NCI-H1694 treated with DMSO at 0.1 percent for 48 hours (cell line): ENCODE measurements at places on chromosomes 12 and 14.

DNA sequence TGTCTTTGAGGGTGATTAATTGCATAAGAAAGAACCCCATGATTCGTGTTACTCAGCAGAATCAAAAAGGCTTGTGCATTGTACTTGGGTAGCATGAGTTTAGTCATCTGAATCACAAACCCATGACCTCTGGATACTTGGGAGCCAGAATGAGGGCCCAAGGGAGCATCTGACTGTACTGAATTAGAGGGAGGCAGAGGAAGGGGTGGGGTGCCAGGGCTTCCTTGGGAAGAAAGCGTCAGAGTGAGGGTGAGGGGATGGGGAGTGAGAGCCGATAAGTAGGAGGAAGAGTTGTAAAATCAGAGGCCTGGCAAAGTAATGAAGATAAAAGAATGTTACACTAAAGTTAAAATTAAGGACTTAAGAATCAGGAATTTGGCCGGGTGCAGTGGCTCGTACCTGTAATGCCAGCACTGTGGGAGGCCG, 29.8 kb downstream of the GPRC5D start:
- DNase-seq: no peak

DNA sequence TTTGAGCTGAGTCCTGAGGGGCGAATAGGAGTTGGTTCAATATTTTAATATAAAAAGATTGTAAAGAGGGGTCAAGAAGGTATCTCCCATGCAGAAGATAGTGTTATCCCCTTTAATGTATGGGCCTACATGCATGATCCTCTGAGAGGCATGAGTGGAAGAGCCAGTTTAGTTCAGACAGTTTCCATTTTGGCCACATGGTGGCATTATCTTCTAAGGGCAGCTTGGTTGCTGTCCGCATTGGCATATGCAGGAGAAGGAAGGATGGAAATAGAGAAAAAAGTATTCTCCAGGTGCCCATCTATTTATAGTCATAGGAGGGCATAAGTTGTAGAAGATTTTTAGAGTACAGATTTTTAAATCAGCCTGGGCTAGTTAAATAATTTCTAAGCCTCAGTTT, 5.4 kb downstream of the SAMD4A start:
- DNase-seq: no peak

- DNase-seq: peak; percentile 69
Observed at GRCh38 chr14:76591266-76591665, 170.0 kb upstream of the VASH1 start.

DNA sequence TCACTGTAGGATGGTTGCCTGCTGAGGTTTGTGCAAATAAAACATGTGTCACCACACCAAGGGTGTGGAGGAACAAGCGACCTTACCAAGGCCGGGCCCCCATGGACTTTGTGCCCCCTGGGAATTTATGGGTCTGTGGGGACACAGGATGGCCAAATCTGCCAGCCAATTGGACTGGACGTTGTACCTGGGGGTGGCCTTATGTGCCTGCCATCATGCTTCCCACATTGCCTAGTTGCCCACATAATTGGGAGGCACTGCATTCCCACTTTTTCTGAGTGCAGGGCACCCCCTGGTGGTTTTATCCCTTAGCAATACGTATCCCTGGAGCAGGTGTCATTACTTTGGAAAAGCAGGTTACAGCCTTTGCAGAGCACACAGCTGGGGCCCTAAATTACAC, 92.6 kb upstream of the TMPO start:
- DNase-seq: no peak

GRCh38 chr12:116599285-116600136, 40.3 kb downstream of the MAP1LC3B2 start:
- DNase-seq: no peak

- DNase-seq: no peak
Observed at GRCh38 chr12:1796515-1797010, 23.8 kb upstream of the LRTM2 start.

- no peak for DNase-seq
Observed at GRCh38 chr12:123707466-123707865, 4.7 kb upstream of the ATP6V0A2 start.

DNA sequence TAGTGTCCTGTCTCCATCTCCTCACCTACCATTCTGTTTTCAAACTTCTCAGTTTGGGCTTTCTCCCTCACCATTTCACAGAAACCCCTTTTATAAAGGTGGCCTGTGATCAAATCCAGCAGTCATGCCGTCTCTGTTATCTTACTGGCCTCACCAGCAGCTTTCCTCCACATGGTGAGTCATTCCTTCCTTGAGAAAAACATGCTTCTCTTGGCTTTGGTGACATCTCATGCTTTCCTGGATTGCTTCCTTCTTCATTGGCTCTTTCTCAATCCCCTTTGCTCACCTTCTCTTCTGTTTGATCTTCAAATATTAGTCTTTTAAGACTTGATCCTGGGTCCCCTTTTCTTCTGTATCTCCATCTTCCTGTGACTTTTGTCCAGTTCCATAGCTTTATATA, 164.9 kb downstream of the ANO4 start:
- no peak for DNase-seq

- DNase-seq: peak; percentile 87
Observed at GRCh38 chr14:55807053-55807880, 227.3 kb downstream of the KTN1 start.

DNA sequence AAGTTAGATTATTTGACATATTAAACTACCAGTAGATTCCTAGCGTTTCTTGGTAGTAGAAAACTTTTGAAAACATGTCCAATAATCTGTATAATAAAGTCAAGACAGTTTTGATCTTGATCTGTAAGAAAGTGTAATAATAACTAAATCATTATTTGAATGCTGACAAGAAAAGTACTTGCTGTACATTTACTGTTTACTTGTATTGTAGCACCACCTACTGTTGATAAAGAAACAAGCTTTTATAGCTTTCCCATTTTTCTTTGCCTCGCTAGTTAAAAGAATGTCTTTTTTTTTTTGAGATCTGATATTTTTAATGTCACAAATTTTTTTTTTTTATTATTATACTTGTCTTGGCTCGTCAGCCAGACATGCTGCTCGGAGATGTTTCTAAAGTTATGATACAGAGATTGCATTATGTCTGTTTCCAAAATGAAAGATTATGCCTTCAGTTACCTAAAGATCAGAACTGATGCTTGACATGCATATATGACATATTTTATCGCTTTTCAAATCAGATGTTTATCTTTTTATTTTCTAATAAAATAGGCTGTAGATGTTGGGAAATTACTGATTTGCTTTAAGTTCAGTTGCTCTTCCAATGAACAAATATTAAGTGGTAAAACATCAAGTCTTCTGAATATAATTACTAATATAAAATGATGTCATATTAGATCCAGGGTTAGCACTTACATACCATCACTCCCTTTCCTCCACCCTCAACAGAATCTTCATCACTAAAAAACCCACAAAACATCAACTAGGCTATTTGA, 140.5 kb downstream of the AKAP6 start:
- DNase-seq: peak; percentile 77

DNA sequence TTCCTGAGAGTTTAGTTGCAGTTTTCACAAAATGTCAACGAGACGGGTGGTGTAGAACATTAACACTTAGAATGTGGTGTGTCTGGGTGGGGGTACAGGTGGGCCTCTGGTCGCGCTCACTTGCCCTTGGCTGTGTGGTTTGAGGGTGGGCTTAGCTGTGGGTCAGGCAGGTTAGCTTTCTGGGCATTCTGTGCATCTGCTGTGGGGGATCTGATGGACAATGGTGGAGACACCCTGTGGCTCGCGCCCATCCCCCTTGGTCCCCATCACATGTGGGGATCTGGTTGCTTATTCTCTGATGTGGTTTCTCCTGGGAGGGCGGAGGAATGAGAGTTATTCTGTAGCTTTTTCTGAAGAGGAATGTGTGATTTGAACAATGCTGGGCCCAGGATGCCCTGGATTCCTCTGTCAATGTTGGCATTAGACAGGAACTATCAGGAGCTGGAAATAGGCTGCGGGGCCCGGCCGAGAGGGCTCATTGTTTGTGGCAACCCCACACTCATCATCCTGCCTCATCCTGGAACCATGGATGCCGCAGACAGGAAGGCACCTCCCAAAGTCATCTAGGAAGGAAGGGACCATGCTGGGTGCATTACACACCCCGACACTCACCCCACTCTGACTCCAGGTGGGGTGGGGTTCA, 101.6 kb downstream of the TSPAN9 start:
- DNase-seq: no peak

DNA sequence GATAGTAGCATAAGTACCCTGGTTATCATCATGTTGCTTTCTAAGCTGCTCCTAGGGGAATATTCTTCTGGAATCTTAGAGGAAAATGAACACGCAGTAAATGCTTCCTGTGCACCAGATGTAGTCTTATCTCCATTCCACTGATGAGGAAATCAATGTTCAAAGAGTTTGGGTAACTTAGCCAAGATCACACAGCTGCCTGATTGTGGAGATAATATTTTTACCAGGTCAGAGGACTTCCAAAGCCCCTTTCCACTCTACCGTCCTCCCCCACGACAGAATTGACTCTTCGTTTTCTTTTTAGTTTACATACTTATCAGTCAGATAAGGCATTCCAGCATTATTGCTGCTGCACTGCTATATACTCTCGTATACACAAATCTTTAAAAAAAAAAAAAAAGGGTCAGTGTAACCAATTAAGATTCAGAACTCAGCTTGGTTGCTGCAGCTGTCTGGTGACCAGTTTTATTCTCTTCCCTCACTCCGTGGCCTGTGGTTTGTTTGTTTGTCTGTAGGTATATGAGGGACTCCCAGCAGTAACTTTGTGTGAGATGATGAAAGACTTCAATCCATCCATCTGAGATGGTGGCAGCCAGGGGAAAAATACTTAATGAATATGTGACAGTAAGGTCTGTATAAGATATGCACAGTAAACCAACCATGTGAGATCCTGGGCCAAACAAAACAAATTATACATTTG, 110.5 kb downstream of the TGFB3 start:
- no peak for DNase-seq

- peak; percentile 30 for DNase-seq
Observed at GRCh38 chr14:101965770-101966722, 1.7 kb downstream of the DYNC1H1 start.

- DNase-seq: no peak
Observed at GRCh38 chr12:60333461-60333860, 737.6 kb downstream of the SLC16A7 start.

GRCh38 chr12:104596134-104596799, 139.5 kb downstream of the CHST11 start:
- DNase-seq: no peak

- DNase-seq: no peak
Observed at GRCh38 chr14:22099942-22100763, 426.5 kb upstream of the OR4E1 start.

DNA sequence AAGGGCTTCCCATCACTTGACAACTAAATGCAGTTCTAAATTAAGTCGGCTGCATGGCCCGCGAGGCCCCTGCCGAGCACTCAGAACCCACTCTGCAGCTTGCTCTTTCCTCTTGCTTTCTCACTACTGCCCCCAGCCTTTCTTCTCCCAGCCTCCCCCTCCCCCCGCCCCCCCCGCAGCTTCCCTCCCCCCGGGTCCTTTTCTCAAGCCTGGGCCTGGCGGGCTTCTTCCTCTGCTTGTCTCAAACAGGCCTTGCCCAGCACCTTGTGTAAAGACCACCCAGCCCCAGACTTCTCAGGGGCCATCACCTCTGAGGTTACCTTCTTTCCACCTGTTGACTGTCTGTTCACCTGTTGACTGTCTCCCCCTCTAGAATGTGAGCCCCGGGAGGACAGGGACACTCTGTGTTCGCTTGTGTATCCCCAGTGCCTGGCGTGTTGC, 1.1 kb downstream of the CYP46A1 start:
- DNase-seq: no peak

DNA sequence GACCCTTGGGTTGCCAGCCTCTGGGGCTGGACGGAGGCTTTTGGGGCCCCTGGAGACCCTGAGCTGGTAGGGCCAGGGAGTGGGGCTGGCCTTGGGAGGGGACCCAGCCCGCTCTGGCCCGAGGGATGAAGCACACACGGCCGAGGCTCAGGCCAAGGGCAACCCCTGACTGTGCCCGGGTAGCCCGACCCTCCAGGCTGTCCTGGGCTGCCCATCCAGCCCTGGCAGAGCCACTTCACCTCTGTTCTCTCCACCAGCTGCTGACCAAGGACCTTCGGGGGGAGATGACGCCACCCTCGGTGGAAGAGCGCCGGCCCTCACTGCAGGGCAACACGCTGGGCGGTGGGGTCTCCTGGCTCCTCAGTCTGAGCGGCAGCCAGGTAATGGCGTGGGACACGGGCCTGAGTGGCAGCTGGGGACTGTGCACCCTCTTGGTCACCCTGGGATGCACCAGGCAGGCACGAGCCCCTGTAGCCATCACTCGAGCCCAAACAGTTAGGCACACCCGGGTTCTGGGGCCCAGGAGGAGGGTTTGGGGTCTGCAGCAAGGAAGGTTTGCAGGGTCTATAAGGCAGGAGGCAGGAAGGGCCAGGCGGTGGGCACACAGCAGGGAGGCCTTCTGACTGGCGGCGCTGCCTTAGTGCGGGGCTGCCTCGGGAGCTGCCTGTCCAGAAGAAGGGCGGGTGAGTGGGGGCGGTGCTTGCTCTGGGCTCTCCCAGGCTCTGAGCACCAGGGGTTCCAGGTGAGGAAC, 19.7 kb downstream of the ASPG start:
- no peak for DNase-seq

DNA sequence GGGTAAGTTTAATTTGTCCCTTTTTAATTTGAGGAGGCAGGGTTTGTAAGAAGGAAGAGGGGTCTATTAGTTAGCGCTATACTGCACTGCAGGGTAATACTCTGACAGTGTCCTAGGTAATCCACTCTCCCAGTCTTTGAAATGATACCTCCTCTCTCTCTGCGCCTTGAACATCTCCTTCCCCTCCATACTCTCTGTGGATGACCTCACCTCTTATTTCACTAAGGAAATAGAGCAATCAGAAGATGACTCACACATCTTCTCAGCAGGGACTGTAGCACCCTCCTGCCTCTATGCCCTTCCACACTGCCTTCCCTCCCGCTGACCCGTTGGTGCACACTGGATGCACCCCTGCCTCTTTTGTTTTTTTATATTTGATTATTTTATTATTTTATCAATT, 94.2 kb downstream of the GRIP1 start:
- DNase-seq: no peak

DNA sequence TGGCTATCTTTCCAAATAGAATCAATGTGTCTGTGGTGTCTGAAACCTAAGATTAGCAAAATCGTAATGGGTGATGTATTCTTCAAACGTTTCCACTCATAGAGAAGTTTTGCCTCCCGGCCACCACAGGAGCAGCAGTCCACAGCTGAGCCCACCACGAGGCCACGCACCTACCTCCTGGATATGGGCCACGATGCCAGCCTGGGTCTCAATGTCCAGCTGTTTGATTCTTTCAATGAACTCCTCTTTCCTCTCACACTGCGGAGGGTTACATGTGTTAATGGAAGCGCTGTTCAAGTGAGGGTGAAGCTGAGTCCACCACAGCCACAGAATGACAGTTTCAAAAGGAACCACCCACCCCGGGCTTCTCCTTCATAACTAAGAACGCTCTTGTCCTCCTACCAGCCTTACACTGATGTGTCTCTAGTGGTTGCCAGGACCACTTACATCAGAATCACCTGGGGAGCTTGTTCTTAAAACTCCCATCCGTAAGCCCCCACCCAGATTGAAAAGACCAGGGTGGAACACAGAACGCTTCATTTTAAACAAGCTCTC, 75.3 kb downstream of the CCDC88C start:
- DNase-seq: no peak
